T-helper 2 cell treated with Interferon-gamma antibody and Interleukin-4, amounts not matched to agents 100 ng/mL and 5 ng/mL, for 36 hours (primary cell): ENCODE measurements at places on chromosomes 16 and 17. TPM values are rescaled to one million over a fixed set of nuclear protein-coding genes. Genes with fewer than 3 reads are reported as not detected.

The USP6 gene
- total RNA-seq: 0.02 and 0.09 TPM in 2 replicates

The KRTAP4-4 gene
- not detected in 2 replicates for total RNA-seq

The CES1 gene
- 0.48 TPM in 1 of 2 replicates, not detected in the other for total RNA-seq

The RBBP6 gene
- 60.2 and 64.1 TPM in 2 replicates for total RNA-seq

The POLR2A gene
- total RNA-seq: 192 and 200 TPM in 2 replicates

The USP43 gene
- total RNA-seq: 0.14 TPM in 1 of 2 replicates, not detected in the other

The BCAS3 gene
- total RNA-seq: 12.2 and 12.5 TPM in 2 replicates

The AGRP gene
- total RNA-seq: not detected in 2 replicates

The OTOP2 gene
- not detected in 2 replicates for total RNA-seq
